ENCODE measurements at places on chromosomes 3 and 15.

GRCh38 chr3:124998247-124998630 is 57.6 kb downstream of the HEG1 start:
- no peak for DNase-seq

GRCh38 chr3:156723182-156723619 is 48.8 kb downstream of the TIPARP start:
- no peak for DNase-seq

GRCh38 chr3:47004369-47005211 is 25.1 kb downstream of the NBEAL2 start:
- DNase-seq: no peak

DNA sequence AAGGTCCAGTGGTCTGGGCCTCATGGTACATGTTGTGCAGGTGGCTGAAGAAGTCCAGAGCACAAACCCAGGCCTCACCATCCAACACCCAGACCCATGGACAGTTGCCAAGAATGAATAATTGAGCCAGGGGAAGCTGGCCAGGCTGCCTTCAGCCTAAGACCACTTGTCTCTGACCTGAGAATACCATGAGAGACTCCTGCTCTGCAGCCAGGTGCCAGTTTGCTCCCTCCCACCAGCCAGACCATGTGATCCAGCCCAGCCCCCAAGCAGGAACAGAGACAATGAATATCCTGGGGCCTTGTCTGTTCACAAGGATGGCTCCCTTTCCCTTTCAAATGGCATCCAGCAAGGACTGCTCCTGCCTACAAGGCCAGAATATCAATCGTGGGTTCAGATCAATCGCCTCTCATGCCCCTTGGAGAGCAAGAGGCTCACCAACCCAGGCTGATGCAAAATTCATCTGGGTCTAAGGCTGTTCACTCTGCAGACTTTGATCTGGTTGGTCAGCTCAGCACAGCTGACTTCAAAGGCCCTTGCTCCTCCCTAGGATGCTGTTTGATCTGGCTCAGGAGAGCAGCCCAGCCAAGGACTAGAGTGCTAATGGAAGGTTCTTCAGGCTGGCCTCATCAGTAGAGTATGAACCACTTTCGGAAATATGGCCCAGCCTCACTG is 13.4 kb downstream of the TRAIP start:
- DNase-seq: no peak

DNA sequence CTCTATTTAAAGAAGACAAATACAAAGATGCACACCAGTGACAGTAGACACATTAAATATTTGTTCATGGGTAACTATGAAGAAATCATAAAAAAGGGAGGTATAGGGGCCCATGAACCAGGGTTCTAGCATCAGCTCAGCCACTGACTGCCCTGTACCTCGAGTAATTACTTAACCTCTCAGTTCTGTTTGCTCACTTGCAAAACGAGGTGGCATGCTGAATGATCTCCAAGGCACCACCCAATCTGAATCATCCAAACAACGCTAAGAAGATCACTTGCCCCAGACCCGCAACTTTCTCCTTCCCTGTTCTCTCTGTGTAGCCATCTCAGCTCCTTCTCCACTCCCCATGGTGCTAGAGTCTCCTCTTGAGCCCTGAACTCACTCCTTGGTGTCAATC is 374.7 kb downstream of the VPS13C start:
- no peak for DNase-seq
